ENCODE measurements at places on chromosomes 2 and 18.

GRCh38 chr18:36194600-36195315, 7.5 kb downstream of the MOCOS start:
- DNase-seq: no peak

- no peak for DNase-seq
These were observed 488.2 kb upstream of the RAB6C start for GRCh38 chr2:129491308-129491707.

DNA sequence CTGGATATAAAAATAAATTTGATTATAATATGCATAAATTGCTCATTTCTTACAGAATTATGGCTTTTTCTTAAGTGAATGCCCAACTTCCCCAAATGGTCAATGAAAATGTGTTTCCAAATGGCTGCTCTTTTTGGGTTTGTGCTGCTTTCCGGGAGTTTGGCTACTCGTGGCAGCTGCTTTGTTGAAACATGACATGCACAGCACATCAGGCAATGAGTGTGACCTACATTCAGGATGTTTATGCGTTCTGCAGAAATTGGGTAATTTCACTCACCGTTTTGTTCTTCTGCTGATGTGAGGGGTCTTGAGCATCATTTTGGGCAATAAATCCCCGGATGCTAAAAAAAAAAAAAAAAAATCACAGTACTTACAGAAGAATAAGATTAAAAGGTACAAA, 825.0 kb upstream of the KLHL29 start:
- DNase-seq: no peak

- DNase-seq: no peak
These were observed 35.0 kb upstream of the EVA1A start for GRCh38 chr2:75595541-75596395.

- no peak for DNase-seq
These were observed 40.0 kb downstream of the FAM228A start for GRCh38 chr2:24214880-24215279.

GRCh38 chr2:8680822-8681760, 765 bp upstream of the ID2 start:
- peak; percentile 62 for DNase-seq

- no peak for DNase-seq
These were observed 36.7 kb upstream of the NEB start for GRCh38 chr2:151770995-151771394.

DNA sequence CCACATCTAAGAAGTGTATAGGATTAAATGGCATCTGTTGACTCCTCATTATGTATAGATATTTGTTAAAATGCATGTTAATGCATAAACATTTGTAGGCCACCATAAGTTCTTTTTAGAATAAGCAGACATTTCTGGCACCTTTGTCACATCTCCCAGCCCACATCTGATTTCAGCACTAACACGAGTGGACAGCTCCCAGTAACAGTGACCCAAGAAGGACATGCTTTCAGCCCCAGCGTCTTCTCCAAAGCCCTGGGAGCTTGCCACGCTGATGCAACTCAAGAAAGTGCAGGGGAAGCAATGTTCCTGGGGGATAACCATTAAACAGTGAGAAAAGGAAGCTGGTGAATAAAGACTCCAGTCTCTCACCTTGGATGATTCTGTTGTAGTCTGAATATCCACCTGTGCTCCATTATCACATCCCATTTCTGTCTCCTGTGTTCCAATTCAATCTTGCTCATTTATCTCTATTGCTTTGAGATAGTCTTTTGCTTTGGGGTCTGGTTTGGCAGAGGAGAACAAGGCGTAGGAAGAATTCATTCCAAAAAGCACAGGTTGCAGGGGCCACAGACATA, 182.6 kb upstream of the THSD7B start:
- DNase-seq: no peak

DNA sequence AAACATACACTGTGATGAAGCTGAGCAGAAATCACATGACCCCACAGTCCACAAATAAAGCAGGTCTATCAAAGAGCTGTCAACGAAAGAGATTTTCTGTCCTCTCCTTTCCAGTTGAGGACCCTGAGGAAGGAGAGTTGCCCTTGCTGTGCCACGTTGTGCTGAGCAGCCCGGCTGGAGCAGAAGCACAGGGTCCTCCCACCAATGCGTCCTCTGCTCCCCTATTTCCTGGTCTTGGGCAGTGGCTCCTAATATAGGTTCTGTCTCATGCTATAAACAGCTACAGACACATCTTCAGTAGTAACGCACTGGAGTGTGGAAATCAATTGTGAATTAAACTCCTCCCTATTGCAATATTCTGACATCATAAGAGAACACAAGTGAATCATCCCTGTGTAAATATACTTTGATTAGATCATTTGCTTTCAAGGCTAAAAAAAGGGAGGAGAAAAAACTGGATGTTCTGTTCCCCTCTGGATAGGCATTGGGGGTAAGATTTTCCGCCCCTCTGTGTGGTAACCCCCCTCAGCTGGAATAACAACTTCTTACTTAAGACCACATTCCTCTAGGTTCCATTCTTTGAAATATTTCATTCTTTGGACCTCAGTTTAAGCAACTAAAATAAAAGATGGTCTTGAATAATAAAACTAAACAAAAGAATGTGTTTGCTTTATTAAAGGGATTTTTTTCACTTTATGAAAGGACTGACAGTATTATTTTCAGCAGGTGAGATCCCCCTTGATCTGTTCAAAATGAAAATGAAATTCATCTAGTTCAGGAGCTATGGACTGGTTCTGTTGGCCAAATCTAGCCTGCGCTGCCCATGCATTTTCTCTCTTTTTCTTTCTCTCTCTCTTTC, 8.3 kb upstream of the RHOB start:
- DNase-seq: no peak

- no peak for DNase-seq
These were observed 41.3 kb downstream of the LHCGR start for GRCh38 chr2:48714245-48714644.

- DNase-seq: no peak
These were observed 169.4 kb downstream of the DNAH7 start for GRCh38 chr2:195899226-195899625.

GRCh38 chr2:151265991-151266390, 4.3 kb upstream of the RBM43 start:
- no peak for DNase-seq

DNA sequence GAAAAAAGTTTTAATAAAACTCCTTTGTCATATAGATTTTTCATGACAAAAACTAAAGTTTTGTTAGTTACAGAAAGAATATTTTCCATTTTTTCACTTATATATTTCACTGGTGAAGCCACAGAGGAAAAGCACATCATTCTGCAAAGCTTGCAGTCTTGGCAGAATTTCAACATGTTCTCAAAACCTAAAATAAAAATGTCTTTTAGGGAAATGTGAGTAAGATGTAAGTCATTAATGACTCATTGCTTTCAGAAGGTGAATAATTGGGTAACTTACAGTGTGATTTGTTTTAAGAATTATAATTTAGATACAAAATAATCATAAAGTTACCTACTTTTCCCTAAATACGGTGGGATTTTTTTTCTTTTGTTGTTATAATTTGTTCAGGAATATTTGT, 43.4 kb upstream of the TNFRSF11A start:
- DNase-seq: no peak

GRCh38 chr2:95698146-95698545, 106.3 kb downstream of the TRIM43 start:
- no peak for DNase-seq

DNA sequence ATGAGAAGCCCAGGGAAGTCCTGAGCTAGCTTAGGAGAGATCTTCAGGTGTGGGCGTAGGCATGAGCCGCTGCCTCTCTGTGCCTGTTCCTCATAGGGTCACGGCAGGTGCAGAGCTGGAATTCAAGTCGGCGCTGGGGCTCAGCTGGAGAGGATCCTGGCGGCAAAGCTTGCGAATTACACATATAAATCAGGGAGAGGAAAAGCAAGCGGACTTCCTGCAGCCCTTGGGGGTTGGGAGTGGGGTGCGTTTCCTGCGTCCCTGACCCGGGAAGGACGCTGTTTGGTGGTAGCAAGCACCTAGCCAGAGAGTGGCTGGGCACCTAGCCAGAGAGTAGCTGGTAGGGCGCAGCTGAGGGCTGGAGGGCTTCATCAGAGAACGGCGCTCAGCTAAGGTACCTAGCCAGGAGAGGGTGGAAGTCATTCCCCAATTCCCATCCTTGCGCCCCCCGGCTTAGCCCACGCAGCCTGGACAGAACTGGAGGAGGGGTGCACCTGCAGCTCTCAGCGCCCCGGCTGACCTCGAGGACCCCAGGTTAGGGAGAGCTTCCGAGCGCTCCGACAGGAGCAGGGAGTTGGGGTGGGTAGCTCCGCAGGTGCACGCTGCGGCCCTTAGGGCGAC, 459 bp upstream of the EFR3B start:
- no peak for DNase-seq

GRCh38 chr2:138105358-138105757, 141.1 kb downstream of the HNMT start:
- no peak for DNase-seq

DNA sequence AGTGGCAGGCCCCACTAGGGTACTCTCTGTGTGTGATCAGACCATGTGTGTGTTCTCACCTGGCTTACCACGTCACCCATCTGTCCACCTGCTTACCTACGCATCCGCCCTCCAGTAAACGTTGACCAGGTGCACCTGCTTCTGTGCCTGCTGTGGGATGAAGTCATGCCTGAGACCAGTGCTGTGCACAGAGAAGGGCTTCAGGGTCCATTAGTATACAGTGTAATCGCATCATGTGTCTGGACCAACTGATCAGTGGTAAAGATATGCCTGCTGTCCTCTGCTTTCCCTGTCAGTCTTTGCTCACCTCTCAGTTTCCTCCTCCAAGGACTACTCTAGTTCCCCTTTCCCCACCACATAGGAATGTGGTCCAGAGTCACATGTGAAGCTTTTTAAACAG, 109.3 kb downstream of the FHOD3 start:
- no peak for DNase-seq

DNA sequence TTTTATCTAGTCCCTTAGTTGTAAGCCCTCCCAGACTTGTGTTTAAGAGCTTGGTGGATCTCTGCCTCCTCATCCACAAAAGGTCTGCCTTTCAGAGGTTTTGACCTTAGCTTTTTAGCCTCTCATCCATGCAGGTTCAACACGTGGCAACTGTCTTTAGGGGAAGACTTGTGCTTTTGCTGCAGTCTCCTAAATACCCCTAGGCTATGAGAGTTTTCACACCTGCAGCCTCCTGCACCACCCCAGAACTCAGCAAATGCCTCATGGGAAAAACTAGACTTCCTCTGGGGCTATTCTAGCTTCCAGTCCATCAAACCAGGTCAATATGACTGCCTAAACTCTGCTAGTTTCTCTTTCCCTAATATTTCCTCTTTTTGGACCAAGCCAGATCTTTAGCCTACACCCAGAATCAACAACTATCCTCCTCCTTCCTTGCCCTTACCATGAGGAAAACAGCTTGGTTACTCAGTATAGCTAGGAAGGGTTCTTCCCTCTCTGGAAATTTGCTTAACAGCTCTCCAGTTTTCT, 132.3 kb upstream of the RIOK3 start:
- no peak for DNase-seq

DNA sequence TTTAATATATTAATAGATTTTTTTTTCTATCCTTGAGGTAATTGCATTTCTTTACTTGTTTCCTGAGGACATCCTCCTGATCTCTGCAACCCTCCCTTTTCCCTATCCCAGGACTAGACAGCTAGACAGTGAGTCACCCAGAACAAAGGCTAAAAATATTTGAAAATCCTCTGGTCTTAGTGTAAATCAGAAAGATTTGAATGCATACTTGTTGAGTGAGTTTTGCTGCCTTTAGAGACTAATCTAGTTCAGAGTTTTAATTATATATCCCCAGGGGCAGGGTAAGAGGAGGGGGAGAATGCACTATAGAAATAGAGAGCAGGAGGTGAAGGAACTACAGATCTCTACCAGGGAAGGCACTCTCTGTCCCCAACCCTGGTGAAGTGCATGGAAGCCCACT, 202.3 kb upstream of the TCF4 start:
- DNase-seq: no peak

- DNase-seq: no peak
These were observed 77.2 kb downstream of the SLC8A1 start for GRCh38 chr2:40374543-40375240.

DNA sequence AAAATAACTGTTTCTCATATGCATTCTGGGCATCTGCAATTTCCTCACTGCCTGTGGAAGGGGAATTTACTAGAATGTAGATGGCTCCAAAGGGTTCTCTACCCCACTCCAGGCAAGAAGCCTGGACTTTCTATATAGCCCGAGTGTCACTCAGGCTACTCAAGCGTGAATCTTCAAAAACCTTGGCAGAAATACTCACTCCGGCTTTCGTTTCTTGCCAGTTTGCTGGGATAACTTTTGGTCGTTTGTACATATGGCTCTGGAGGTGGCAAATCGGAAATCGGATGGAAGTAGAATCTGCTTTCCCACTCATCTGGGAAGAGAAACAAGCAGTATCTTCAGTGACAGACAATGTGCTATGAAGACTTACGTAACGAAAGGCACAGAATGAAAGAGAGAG, 30.7 kb downstream of the WIPF1 start:
- DNase-seq: no peak

GRCh38 chr2:62304429-62305417, 108.8 kb downstream of the B3GNT2 start:
- DNase-seq: peak; percentile 17

DNA sequence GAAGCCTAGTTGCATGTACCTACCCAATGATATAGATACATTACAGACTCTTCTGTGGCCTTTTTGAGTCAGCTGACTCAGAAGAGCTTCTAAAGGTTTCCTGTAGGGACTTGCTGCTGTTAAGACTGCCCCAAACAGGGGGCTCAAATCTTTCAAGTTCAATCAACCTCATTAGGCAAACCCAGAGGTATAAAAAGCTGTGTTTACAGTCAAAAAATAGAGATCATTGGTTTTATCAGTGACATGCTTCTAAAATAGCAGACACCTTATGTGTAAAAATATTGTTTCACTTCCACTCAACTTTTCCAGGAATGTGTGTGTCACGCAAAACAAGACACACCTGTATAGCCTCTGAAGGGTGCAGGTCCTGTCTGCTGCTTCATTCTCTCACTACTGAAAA, 624.3 kb upstream of the FANCL start:
- DNase-seq: no peak

GRCh38 chr2:239309398-239310245, 91.2 kb downstream of the HDAC4 start:
- DNase-seq: no peak

DNA sequence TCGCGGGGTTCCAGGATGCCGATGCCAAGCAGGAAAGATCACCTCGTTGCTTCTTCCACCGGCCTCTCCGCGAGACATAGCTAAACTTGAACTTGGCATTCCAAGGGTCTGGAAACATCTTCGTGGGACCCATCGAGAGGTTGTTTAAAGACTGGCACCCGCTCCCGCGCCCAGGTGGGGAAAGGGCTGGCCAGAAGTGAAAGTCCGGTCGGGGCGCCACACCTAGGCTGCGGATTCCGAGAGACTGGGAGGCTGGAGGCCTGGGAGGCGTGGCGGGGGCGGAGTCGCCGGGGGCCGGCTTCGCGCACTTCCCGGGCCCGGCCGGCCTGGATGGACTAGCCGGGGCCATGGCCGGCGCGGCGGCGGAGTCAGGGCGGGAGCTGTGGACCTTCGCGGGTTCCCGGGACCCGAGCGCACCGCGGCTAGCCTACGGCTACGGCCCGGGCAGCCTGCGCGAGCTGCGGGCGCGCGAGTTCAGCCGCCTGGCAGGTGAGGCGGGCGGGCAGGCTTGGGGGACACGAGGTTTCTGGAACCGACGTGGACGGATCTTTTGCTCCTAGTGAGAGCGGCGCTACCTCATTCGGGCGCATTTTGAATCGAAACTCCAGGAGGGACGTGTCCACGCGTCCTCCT, at the start of gene MOCOS:
MOCOS (plus strand) TSS at position 305 of the 633 bp plus-strand sequence; CDS start at position 348, 43 bp downstream.
- DNase-seq: no peak

All from NK-92 treated with Interleukin-12 subunit alpha and Interleukin-12 subunit beta, amount 100 ng/mL, for 24 hours (cell line).